Heart left ventricle (tissue), 16 donors: ENCODE measurements at places on chromosomes 4 and X.

DNA sequence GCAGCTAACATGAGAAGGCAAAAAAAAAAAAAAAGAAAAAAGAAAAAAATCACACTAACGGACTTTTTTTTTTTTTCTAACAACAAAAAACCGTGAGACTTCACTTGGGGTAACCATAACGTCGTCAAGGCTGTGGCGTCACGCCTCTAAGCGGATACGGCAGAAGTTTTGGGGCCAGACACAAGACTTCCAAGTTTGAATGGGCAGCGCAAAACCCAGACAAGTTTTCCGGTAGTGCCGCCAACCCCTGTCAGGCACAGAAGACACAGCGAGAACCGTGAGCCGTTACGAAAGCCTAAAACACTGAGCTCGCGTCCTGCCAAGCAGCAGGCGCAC lies 556 bp upstream of the SMARCA5 start:
- no peak for DNase-seq

DNA sequence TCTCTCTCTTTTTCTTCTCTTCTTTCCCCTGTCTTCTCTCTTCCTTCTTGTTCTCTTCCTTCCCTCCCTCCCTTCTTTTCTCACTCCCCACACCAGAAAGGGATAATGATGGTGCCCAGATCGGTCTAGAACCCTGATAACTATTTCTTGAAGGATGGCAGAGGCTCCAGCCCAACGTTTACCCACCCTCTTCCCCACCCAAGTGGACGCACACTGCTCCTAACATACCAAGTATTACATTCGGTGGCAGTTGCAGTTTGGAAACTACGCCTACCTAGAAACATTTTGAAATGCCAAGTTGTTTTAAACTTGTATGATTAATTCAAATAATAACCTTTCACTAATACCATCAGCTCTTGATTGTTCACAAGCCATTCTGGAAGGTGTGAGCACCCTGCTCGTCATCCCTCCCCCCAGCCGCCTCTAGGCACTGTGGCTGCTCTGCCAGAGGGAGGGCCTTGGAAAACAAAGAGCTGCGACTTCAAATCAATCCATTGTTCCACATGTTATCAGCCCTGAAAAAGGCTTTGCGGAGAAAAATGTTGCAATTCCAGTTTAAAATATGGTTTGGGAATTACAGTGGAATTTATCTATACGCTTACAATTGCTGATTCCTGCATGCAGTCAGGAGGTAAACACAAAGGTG lies 1017.5 kb upstream of the TENM3 start:
- DNase-seq = no peak

DNA sequence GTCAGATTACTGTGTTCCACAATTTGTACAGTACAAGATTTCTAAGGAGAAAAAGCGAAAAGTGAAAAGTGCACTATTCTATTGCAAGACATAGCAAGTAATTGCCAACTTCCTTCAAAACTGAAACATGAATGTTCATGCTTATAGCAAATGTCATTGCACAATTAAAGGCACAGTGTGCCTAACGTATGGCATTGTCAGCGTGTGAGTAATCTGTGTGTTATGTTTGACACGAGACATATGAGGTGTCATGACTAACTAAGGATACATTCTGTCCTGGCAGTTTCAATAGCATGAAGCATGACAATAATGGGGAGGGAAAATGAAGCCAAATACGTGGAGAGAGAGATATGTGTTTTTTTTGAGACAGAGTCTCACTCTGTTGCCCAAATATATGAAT lies 33.6 kb upstream of the TBC1D9 start:
- DNase-seq = no peak

GRCh38 chr4:107922486-107923473 lies 8.6 kb upstream of the CYP2U1 start:
- DNase-seq = no peak

DNA sequence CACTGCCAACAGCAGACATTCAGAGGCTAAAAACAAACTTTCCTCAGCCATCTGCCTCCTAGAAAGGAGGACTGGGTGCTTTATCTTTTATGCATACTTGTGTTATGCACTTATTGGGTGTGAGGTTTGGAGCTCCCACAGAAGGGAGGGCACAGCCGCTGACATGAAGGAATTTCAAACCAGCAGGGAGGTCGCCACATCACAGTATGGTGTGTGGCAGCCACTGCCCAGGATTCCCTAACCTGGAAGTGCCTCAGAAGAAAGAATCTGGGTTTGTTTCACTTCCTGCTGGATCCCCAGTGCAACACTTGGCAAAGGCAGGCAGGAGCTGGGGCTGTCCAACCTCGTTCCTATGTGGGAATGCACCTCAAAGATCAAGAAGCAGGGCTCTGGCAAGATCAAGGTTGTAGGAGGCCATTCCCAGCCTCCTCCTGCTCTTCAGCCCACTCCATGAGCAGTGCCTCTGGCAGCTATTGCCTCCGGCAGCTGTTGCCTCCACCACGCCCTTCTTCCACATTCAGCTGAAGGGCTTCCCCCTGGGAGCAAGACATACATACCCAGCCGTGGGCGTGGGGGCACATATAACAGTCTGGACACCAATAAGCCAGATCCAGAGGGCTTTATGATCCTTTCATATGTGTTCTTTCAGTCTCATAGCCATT lies 109.0 kb upstream of the MAMLD1 start:
- no peak for DNase-seq

DNA sequence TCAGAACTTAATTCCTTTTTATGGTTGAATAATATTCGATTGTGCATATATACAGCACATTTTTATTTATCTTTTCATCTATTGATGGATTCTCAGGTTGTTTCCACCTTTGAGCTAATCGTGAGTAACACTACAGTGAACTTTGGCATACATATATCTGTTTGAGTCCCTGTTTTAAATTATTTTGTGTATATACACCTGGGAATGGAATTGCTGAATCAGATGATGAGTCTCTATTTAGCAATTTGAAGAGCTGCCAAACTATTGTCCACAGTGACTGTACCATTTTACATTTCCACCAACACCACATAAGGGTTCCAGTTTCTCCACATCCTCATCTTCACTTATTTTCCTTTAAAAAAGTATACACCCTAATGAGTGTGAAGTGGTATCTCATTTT lies 166.2 kb upstream of the FGF13 start:
- DNase-seq = no peak

GRCh38 chr4:99863-100262 lies 24.4 kb upstream of the ZNF718 start:
- DNase-seq = no peak

DNA sequence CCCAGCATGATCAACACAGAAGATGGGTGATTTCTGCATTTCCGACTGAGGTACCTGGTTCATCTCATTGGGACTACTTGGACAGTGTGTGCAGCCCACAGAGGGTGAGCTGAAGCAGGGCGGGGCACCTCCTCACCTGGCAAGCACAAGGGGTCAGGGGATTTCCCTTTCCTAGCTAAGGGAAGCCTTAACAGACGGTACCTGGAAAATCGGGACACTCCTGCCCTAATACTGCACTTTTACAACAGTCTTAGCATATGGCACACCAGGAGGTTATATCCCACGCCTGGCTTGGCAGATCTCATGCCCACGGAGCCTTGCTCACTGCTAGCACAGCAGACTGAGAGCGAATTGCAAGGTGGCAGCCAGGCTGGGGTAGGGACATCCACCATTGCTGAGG lies 92.9 kb upstream of the GRID2 start:
- no peak for DNase-seq
